Activated CD8-positive, alpha-beta memory T cell treated with anti-CD3 and anti-CD28 coated beads, Interleukin-2, amount 10 ng/mL, durations not matched to agents 7 days and 5 days (primary cell): ENCODE measurements at places on chromosomes 2 and 18.

GRCh38 chr2:146129231-146129630 is 1609.3 kb upstream of the ZEB2 start:
- DNase-seq, result no peak

- no peak for DNase-seq
Measured at GRCh38 chr2:84866122-84866521, 14.8 kb downstream of the TRABD2A start.

DNA sequence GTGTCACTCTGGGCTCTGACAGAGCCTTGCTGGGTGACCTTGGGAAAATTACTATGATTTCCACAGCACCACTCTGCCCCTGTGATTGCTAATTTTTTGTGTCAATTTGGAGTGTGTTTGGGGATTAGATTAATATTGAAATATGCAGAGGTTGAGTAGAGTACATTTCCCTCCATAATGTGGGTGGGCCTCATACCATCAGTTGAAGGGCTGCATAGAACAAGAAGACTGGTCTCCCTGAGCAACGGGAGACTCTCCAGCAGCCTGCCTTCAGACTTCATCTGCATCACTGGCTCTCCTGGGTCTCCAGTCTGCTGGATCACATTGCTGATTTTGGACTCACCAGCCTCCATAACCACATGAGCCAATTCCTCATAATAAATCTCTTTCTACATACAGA is 313.7 kb downstream of the TNS1 start:
- no peak for DNase-seq

DNA sequence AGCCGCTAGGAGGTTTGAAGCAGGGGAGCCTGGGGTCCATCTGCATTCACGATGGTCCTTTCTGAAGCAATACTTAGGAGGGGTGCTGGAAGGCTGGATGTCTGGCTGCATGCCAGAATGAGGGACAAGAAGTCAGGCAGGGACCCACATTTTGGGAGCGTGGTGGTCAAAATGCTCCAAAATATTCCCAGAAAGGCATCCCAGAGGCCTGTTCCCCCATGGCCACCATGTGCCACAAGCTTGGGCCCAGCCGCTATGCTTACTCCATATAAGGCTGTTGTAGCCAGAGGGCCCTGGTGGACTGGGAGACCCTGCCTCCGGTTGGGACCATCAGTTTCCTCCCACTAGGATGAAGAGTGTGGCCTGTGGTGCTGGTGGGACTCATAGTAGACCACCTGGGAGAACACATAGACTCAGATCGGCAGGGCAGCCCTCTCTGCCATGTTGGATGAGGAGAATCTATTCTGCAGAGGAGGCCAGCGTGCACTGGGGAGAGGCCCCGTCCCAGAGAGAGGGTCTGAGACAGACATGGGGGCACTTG is 3.6 kb upstream of the PROM2 start:
- peak; percentile 29 for DNase-seq

GRCh38 chr2:17979707-17980106 is 101.2 kb downstream of the KCNS3 start:
- no peak for DNase-seq

DNA sequence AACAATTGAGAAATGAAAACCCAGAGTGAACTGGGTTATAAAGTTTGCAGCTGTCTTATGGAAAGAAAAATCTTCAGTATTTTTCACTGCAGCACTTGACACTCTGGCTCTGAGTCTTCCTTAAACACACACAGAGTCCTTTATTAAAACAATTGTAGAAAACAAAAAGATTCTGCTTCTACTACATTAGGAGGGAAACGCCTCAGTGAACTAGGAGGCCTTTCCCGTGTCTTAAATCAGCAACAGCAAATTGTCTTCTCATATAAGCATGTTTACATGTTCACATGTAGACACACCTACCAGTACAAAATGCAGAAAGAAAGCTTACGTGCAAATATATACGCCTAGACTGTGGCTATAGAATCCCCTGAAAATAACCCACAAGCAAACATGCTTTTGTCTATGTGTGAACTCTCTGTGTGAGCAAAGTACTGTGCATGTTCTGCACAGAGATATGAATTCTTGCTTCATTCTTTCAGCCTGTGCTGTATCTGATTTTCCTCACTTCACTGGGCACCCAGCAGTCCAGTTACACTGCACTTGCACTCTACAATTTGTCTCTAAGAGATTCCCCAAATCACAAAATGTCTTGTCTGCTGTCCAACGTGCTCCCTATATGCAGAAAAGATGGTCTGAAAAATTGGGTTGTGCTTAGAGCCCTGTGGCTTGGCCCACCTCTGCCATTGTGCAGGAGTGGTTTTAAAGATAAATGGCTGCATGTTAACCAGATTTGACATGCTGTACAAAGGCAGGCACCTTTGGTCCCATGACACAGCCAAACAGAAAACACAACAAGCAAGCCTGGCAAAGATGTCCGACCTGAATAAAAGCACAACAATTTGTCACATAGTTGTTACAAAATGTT is 24.5 kb downstream of the ZEB2 start:
- DNase-seq, result no peak

GRCh38 chr2:237193436-237193835 is 107.7 kb downstream of the COPS8 start:
- no peak for DNase-seq

DNA sequence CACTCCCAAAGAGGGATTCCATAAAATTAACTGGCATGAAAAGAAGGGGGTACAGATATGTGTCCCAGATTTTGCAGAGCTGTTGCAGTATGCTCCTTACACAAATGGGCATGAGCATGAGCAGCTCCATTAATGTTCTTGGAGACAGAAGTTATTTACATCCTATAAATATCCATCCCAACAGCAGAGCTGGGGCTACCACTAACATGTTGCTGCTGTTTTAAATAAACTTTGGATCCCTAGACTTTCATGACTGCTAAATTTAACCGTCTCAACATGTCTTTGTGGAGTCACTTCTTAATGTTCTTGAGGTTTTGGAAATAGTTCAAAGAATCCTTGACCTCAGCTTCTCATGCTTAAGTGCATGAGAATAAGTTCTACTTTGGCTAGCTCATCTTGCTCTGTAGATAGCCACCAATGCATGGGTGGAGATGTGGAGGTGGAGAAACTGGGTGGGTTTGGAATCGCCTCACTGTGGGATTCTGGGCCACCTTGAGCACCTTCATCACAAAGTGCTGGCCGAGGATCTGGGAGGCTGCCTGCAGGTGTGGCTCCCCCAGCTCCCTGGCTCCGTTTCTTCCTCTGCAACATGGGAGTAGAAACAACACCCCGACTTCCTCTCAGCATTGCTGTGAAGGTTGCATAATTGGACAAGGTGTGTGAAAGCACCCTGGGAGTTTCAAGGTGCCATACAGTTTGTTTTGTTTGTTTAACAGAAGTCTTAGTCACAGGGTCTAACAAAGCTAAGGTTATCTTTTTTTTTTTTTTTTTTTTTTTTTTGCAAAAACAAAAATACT is 307.2 kb downstream of the MYCN start:
- no peak for DNase-seq

DNA sequence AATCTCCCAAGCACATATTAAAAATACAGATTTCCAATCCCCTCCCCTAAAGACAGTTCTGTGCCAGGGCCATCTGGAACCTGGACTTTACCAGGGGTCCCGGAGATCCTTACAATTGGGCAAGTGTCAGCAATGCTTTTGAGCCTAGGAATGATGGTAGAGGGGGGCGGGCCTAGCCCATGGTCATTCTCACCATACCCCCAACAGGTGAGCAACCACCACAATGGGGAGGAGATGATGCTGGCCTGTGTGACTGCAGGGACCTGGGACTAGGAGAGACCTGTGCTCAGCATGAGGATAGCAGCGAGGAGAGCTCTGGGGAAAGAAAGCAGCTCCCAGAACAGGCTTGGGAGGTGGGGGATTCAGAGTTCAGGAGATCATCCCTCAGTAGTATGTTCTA is 13.9 kb upstream of the ASAP2 start:
- DNase-seq, result no peak

DNA sequence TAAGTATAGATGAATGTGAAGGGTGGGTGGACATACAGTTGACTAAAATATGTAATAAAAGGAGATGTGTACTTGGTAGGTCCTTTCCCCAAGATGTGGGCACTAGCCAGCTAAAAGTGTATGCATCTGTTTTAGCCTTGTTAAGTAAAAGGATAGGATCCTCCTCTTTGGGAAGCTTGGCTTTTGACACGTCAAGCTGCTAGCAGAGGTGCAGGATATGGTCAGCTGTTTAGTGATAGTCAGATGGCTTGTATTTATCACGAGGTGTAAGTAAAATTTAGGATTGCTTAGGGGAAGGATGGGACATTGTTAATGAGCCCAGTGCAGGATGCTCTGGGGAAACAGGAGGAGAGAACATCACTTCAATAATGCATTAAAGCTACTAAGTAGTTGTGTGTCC is 1.5 kb downstream of the MFSD6 start:
- no peak for DNase-seq

DNA sequence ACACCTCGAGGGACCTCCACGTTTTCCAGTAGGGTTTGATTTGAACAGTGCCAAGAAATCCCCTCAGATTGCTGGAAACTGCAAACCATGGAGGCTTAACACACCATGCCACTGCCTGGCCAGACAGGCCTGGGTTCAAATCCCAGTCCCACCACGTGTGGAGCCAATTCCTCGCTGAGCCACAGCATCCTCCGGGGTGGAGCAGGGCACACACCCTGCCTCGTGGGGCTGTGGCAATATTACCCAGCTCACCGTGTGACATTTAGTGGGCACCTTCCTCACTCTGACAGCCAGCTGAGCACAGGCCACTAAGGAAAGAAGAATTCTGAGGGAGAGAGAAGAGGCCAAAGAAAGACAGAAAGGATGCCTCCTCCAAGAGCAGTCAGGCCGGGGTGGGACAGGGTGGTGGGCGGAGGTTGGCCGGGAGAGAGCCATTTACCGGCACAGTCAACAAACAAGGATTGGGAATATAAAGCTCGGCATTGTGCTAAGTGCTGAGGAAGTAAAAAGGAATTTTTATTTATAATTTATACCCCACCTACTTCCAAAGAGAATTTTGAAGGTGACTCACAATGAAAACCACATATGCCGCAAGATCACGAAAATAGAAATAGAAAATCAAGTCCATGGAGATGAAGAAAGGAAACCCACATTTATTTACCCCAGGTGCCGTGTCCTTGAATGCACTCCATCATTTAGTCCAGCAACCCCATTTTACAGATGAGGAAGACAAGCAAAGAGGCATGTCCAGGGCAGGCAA is 111.5 kb downstream of the MCFD2 start:
- DNase-seq, result peak; percentile 15

- DNase-seq, result no peak
Measured at GRCh38 chr18:27363872-27364271, 178.8 kb upstream of the CHST9 start.

GRCh38 chr2:222561817-222562645 is 93.9 kb downstream of the FARSB start:
- DNase-seq, result peak; percentile 47

GRCh38 chr2:22999951-23000350 is 385.0 kb upstream of the KLHL29 start:
- DNase-seq, result no peak

GRCh38 chr2:88018909-88019308 is 2.6 kb upstream of the RNU2-63P start:
- DNase-seq, result no peak

DNA sequence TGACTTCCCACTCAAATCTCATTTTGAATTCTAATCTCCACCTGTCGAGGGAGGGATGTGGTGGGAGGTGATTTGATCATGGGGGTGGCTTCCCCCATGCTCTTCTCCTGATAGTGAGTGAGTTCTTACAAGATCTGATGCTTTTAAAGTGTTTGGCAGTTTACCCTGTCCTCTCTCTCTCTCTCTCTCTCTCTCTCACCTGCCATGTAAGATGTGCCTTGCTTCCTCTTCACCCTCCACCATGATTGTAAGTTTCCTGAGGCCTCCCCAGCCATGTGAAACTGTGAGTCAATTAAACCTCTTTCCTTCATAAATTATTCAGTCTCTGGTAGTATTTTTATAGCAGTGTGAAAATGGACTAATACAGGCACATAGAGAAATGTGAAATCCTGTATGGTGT is 7.0 kb upstream of the LDAH start:
- no peak for DNase-seq

GRCh38 chr18:30945761-30946160 is 96.8 kb downstream of the DSC3 start:
- no peak for DNase-seq

DNA sequence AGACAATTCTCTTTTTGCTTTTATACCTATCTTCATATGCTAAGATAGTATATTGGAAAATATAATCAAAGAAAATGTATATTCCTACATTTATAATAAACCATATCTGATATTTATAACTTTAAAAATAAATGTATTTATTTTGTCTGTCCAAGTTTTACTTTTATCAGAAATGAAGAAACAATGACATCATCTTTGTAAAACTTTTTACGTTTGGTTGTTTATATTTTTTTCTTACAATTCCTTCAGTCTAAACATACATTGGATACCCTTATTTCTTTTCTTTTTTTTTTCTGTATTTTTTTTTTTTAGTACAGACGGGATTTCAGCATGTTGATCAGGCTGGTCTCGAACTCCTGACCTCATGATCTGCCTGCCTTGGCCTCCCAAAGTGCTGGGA is 1577.0 kb upstream of the SLC39A10 start:
- no peak for DNase-seq

DNA sequence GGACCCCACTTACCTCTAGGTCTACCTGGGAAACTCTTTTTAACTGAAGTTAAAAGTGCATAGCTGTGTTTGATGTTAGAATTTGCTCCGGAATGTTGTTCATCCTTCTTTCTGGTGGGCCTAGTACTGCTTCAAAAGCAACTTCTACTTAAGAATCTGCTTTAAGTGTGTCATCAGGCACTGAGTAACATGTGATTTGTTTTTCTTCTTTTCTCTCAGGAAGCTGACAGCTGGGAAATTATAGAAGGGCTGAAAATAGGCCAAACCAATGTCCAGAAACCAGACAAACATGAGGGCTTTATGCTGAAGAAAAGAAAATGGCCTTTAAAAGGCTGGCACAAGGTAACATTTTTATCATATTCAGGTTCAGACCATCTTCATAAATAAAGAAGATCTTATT is 122.9 kb downstream of the PRKRA start:
- DNase-seq, result no peak

DNA sequence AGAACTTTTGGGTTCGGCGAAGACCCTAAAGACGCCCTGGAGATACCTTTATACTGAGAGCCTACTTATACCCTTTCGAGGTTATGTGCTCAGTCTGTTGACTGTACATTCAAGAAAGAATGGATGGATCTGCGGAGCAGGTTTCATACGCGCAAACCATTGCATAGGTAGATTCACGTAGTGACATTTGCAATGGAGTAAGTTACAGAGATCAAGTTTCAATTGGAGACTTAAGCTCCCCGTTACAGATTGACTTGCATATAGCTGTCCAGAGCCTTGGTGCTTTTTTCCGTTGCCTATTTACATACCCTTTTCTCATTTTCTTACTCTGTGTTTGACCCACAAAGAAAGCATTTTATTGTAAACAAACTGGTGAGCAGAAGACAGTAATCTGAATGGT is 923 bp downstream of the PSMD1 start:
- no peak for DNase-seq

- peak; percentile 91 for DNase-seq
Measured at GRCh38 chr2:28391564-28392296, 928 bp upstream of the FOSL2 start.

- DNase-seq, result no peak
Measured at GRCh38 chr18:36488131-36488530, 190.6 kb downstream of the FHOD3 start.
